ENCODE measurements at places on chromosomes 11 and 22.

GRCh38 chr11:71267807-71268421 lies 15.5 kb upstream of the SHANK2 start:
- no peak for DNase-seq

- no peak for DNase-seq
Measured at GRCh38 chr11:112339566-112339965, 78.9 kb upstream of the PLET1 start.

DNA sequence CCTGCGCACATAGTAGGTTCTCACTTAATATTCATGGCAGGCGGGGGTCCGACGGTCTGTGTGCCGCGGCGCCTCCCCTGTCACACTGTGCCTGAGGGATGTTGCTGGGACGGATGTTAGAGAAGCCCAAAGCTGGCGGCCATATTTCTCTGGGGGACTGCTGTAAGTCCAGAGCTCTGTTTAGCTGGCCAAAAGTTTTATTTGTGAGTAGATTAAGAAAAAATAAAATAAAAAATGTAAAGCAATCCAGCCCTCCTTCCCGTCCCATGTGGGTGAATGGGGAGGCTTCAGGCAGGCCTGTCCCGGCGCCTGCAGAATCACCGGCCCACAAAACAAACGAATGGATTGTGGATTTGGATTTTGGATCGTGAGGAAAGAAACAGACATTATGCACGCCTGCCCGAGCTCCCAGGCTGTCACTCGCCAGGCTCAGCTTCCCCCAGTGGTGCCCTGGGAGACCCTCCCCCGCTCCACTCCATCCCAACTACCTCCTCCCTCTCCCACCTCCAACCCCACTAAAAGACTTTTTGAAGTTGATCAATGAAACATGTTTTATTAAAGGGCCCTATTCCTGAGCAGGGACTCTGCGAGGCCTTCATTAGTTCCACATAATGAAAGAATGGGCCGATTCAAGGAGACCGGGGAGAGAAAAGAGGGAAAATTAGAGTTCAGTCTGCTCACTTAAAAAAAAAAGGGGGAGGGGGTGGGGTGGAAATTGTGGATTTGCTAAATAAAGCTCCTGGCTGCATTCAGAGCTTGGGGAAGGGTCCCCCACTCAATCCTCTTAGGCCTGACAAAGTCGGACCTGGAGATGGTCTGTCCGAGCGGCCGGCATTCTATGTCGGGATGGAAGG lies 20.4 kb upstream of the SCUBE1 start:
- no peak for DNase-seq

DNA sequence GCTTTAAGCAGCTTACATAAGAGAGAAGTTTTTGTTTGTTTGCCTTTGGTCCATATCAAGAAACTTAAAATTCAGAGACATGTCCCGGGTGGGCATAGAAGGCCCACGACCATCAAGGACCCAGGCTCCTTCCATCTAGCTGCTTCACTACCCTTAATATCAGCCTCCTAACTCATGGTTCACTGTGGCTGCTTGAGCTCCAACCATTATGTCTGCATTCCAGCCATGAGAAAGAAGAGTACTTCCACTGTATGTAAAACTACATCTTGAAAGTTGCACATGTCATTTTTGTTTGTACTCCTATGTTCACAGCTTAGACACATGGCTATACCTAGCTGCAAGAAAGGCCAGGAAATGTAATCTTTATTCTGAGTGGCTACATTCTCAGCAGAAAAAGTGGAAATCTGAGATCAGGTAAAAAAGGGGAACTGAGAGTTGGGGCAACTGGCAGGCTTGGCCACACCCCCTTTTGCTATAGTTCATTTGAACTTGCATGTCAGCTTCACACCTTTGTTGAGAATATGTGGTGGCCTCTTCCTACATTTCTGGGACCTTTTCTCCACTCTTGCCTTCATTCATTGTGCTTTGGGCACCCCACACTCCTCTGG lies 81.3 kb upstream of the TP53I11 start:
- DNase-seq, result no peak

DNA sequence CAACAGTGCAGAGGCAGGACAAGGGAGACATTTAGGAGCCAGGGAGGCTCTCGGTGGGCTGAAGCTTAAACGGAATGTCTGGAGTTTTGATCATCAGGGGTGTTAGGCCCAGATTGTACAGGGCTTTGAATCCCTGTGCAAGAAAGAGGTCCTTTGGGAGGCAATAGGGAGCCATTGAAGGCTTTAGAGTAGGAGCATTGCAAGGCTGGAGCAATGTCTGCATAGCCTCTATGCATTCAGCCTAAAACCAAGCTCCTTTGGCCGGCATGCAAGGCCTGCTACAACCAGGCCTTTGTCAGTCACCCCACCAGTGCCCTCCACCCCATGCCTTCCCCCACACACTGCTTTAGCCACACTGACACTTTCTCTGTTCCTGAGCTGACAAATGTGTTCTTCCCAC lies 47.4 kb upstream of the FGF3 start:
- no peak for DNase-seq

- no peak for DNase-seq
Measured at GRCh38 chr11:118873804-118874203, 9.9 kb upstream of the CXCR5 start.

DNA sequence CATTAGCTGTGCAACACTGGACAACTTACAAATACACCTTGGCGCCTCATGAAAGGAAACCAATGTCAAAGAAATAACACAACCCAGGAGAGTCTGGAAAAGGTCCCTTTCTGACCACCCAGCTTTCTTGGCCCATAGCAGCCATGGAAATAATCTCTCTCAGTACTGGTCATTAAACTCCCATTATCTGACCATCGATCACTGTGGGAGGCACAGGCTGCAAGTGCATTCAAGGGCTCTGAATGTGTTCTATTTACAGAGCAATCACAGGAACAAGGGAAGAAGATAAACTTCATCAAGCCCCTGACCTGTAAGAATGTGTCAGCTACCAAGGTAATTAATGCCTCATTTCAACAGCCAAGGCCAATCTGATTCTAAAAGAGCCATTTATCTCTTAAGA lies 40.1 kb downstream of the CTSC start:
- DNase-seq, result no peak

- peak; percentile 53 for DNase-seq
Measured at GRCh38 chr11:116353589-116353988, 419.2 kb downstream of the BUD13 start.

- no peak for DNase-seq
Measured at GRCh38 chr22:48894064-48894671, 933.5 kb downstream of the BRD1 start.

DNA sequence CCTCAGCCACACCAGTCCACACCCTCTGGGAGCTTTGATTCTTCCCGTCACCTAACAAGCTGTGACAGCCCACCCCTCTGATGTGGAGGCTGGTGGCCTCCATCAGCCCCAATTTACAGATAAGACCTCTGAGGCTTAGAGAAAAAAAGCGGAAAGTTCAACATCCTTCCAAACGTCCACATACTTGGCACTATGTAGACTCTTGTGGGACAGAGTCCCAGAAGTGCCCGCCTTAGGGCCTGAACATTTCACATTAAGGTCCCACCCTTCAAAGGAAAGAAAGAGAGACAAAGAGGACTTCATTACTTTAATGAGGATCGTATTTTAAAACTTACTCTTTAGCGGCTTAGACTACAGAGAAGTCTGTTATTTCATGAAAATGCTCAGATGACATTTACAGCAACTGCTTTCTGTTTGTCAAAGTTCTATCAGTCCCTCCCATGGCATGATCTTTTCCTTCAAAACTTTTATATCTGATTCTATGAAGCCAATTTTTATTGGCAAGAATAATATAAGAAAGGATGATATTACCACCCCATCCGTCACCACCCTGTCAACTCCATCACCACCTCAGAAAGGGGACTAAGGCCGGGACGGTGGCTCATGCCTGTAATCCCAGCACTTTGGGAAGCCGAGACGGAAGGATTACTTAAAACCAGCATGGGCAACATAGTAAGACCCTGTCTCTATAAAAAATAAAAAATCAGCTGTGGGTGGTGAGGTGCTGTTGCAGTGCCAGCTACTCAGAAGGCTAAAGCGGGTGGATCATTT lies 15.7 kb upstream of the SCGB1A1 start:
- DNase-seq, result no peak

DNA sequence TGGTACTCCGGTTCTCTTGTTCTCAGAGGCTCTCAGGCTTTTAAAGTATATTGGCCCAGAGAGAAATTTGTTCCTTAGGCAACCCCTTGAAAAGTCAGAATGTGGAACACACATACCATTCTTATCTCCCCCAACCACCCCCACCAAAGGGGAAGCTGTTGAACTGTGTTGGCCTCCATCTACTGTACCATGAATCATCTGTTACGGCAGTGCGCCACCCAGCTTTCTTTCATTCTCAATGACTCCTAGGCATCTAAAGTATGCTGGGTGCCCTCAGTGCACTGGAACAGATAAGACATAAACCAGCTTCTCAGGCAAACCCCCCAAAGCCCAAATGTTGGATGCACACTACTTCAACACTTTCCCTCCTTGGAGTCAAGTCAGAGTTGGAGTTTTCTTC lies 696.2 kb upstream of the TENM4 start:
- DNase-seq, result no peak

DNA sequence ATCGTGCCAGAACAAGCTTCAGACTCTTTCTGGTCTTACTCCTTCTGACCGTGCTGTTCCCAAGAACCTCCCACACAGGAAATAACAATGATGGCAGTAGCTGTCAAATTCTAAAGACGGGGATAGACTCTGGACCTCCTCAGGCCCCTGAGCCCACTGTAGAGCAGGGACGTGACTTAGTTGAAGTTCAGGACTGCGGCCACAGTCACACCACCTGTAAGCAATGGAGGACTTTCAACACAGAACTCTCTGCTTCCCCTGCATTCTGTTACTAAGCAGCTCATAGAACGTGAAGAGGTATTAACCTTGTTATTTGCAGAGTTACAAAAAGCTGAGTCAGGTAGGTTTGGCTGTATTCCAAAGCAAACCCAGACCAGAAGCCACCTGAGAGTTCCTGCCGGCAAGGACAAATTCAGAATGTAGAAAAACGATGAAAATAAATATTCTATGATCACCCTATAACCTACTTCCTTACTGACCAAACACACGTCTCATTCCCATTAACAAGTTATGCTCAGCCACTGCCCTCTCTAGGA lies 12.7 kb downstream of the TMEM45B start:
- DNase-seq, result peak; percentile 95

DNA sequence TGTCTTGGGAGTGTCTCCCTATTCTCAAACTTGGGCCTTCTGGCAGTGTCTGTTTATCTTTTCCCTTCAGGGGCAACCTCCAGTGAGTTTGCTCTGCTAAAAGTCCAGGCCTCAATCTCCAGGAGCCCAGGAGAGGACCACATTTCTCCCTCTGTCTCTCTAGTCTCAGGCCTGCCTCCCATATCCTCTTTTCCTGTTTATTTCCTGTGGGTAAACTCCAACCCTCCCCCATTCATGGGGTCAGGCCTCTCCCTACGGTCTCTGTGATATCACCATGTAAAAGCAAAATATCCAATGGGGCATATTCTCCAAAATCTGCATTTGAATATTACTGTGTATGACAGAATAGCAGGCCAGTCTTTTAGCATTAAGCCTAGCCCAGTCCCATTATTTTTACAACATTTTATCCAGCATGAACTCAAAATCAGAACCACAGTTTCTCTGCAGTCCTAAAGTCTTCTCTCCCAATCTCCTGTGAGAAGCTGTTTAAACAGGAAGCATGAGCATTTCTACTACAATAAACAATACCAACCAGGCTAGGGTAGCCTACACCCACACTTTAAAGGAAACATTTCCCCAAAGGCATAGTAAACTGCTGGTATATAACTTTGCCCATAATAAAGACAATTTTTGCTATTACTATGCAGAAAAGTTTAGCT lies 18.0 kb upstream of the TMEM135 start:
- DNase-seq, result no peak

GRCh38 chr22:48662476-48663135 lies 1165.1 kb downstream of the BRD1 start:
- no peak for DNase-seq

DNA sequence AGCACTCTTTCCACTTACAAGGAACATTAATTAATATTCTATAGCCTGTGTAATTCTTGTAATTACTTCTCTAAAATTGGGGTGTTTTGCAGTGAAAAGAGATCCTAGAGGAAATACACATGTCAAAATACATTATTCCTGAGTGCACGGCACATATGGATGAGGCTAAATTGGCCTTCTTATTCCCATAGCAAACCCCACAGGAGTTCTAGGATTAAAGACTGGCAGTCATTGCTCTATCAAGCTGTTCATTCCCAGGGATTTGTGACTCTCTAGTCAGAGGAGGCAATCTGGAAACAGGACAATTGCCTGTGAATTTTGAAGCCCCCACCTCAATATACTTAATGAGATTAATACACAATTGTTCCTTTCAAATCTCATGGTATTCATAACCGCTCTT lies 145.9 kb upstream of the OPCML start:
- no peak for DNase-seq

Measured in bronchial epithelial cell (primary cell).